Suppressor macrophage treated with lipopolysaccharide for 1 hour (primary cell): ENCODE measurements at places on chromosomes 3 and 15.
A peak's percentile ranks its signal among the peaks of the same experiment; 100 is the strongest.

DNA sequence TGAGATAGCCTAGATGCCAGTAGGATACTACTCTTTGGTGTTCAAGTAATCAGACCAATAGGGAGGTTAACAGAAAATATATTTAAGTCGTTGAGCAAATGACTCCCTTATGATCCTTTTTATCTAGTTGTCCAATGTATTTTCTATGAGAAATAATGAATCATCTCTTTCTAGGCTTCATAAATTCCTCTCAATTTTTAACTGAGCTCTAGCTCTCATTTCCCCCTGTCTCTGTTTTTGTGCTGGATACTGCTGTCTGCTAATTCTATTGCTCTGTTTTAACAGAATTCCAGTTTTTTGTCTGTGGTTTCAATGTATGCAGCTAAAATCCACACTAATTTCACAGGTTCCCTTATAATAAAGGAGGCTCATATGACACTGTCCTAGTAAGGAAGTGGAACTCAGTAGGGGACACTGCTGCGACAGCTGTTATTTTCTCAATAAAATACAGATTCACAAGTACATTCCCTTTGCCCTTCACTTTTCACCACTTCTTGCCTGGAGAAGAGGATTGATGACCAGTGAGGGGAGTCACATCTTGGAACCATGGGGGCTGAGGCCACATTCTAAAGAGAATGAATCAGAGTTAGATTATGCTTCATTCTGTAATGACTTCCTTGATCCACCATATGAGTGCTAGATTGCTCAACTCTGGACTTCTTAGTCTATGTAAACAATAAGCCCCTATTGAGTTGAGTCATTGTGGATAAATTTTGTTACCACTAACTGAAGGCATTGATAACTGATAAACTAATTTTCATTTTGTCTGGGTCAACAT lies 558.7 kb upstream of the KCNMB2 start:
- DNase-seq: peak; percentile 94

DNA sequence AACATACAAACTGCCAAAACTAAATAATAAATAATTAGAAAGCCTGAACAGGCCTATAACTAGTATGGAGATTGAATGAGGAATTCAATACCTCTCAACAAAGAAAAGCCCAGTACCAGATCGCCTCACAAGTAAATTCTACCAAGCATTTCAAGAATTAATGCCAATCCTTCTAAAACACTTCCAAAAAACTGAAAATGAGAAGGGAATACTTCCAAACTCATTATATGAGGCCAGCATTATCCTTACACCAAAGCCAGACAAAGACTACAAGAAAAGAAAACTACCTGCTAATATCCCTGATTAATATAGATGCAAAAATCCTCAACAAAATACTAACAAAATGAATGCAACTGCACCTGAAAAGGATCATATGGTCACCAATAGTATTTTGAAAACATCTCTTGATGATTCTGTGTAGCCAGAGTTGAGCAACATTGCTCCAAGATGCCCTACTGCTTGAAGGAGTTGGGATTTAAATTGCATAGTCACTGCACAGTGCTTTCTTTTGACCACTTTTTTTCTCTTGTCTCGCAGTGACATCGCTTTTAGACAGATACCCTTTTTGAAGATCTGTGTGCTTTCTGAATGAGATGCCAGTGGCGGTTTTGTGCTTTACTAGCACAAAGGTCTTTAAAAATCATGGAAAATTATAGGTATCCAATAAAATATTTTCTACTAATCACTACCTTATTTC lies 487.2 kb upstream of the RASGRP1 start:
- DNase-seq: no peak

DNA sequence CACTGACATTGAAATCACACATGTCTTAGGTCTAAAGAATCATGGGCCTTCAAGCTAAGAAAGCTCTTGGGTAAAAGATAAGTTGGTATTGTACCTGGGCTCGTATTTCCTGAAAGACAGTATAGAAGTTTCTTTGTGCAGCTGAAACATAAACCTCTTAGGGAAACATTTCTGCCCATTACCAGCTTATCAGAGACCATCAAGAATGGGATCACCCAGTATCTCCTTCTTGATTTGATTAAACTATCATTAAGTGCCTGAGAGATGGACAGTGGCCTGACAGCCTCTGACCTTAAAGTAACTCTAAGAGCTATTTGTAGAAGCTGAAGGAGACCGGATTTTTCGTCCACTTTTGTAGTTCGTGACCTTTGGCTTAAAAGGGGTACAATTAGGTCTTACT lies 265.3 kb downstream of the ERC2 start:
- DNase-seq: no peak

DNA sequence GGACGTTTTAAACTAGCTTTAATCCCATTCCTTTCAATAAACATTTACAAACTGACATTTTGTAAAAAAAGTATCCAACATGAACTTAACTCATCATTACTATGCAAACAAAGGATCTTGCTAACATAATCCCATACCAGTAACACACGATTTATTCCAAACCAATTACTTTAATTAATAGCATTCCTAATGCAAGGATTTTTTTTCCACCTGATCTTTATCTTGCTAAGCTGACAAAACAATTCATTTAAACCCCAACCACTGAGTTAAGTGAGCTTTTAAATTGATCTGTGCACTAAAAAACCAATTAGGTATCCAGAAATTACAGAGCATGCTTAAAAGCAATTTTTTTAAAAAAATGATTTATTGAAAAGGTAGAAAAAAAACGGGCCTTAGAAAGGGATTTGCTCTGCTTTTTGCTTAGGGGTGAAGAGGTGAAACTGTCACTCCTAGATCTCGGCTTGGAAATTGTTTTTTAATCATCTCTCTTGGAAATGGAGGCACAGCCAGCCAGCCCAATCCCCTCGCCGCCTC lies 1.2 kb downstream of the SH3BP5 start:
- DNase-seq: no peak

DNA sequence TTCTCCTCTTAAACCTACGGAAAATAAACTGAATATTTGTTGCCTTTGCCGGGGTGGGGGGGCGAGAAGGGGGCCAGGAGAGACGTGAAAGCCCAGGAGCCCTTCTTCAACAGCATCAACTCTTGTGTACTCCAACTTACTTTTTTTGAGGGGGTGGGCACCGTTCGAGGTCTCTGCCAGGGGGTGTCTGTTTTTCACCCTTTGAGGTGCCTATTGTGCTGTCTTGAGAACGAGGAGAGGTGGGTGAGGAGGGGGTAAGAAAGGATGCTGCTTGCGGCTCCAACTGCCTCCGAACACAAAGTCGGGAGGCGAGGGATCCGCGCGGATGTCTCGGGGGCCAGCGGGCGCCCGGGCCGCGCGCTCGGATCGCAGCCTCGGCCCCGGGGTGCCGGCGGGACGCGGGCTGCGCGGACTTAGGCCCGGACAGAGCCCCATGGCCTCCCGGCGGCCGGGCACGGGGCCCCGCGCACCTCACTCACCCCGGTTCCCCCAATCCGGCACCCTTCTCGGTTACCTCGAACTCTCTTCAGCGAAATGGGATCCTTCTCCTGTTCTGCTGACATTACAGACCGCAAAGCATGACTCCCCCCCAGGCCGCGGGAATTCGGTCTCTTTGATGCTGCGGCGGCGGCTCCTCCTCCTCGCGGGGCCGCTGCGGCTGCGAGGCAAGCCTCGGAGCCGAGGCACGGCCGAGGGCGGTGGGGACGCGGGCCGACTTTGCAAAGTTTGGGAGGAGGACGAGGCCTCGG lies 650 bp downstream of the PYGO1 start:
- peak; percentile 42 for DNase-seq

GRCh38 chr15:45110256-45110820 lies 3.6 kb downstream of the DUOX2 start:
- DNase-seq: no peak

DNA sequence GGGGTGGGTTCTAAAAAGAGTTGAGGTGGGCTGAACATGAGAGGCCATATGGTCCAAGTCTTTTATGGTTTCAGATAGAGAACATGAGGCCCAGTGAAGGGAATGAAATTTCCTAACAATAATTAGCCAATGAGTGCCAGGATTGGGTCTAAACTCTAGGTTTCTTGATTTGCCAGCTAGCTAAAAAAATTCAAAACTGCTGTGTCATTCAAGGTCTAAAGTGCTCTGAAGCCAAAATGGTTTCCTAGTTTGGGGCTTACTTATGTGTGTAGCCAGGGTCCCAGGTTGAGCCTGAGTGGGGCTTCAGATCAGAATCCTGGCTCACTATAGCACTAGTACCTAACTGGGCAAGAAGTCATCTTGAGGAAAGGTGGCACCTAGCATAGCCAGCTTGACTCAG lies 55.3 kb upstream of the SYN2 start:
- DNase-seq: no peak

GRCh38 chr15:48085591-48085930 lies 35.2 kb upstream of the SLC24A5 start:
- DNase-seq: no peak
